HCT116 (cell line): ENCODE measurements at places on chromosomes 12 and 14. TPM values are rescaled to one million over a fixed set of nuclear protein-coding genes. Genes with fewer than 3 reads are reported as not detected.
A peak's percentile ranks its signal among the peaks of the same experiment; 100 is the strongest.

- peaks cover 10% of the 10 kb centered on the region; the same call in 1 of the 2 replicates for H3K4me1 ChIP-seq
- no peaks in the 10 kb centered on the region for H3K36me3 ChIP-seq
- H3K4me3 ChIP-seq, result peak within 1 kb of the TSS; percentile 75
- DNase-seq, result no peak
Measured at GRCh38 chr12:27779920-27780611, at the start of the genes KLHL42 and MANSC4. TSS of gene KLHL42 (plus strand) at chr12:27780233. CDS start at chr12:27780331, 98 bp downstream. TSS of gene MANSC4 (minus strand) at chr12:27780236. CDS start at chr12:27771276, 8,960 bp downstream.

GRCh38 chr14:69755296-69755695, 11.6 kb upstream of the SRSF5 start:
- no peaks in the 10 kb centered on the region for H3K27me3 ChIP-seq
- H3K4me1 ChIP-seq, result no peaks in the 10 kb centered on the region
- no peaks in the 10 kb centered on the region for H3K36me3 ChIP-seq
- DNase-seq, result no peak
- no peak overlapping the region for H3K27ac ChIP-seq

- no peaks in the 10 kb centered on the region for H3K4me1 ChIP-seq
- no peaks in the 10 kb centered on the region for H3K27me3 ChIP-seq
- H3K4me3 ChIP-seq, result no peak overlapping the region
- DNase-seq, result no peak
Measured at GRCh38 chr14:58566979-58567378, 70.8 kb upstream of the DACT1 start.

DNA sequence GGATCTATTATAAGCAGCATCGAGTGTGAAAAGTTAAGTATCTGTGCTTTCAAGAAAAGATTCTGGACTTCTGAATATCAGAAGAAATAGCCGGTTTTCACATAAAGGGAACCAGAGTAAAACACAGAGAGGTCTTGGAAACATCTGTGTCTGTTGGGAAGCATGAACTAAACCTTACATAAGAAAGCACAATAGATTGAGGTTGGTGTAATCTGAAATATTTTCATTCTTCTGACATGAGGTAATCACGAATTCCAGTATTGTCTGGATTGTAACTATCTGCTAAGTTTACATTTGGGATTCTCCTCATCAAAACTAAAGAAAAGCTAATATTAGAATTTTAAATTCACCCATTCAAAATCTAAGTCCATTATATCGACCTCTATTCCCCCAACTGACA, 161.3 kb downstream of the CPNE8 start:
- no peaks in the 10 kb centered on the region for H3K4me1 ChIP-seq
- H3K4me3 ChIP-seq, result no peak overlapping the region
- DNase-seq, result no peak
- H3K36me3 ChIP-seq, result no peaks in the 10 kb centered on the region

DNA sequence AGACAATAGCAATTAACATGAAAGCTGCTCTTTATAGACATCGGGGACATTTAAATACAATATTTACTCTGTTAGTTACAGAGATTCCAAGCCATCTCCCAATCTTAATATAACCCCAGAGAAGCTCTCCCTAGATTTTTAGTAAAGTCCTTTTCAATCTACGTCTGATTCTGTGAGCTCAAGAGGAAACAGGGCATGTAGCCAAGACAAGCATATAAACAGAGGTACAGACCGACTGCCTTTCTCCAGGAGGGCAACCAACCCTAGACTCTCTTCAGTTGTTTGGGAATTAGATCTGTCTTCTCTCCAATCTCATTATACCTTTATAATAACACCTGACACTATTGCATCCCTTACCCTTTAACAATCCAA, 57.4 kb downstream of the TMTC1 start:
- no peak for DNase-seq
- H3K4me1 ChIP-seq, result no peaks in the 10 kb centered on the region
- H3K27ac ChIP-seq, result no peak overlapping the region

KRT83 gene
- total RNA-seq, result not detected

DAO gene
- total RNA-seq, result not detected

SDR9C7 gene
- not detected for total RNA-seq

OR6C2 gene
- total RNA-seq, result not detected

TAS2R9 gene
- not detected for total RNA-seq

NANOG gene
- total RNA-seq, result 0.22 TPM

C12orf54 gene
- total RNA-seq, result not detected
